ENCODE measurements at places on chromosomes 16 and 17.

DNA sequence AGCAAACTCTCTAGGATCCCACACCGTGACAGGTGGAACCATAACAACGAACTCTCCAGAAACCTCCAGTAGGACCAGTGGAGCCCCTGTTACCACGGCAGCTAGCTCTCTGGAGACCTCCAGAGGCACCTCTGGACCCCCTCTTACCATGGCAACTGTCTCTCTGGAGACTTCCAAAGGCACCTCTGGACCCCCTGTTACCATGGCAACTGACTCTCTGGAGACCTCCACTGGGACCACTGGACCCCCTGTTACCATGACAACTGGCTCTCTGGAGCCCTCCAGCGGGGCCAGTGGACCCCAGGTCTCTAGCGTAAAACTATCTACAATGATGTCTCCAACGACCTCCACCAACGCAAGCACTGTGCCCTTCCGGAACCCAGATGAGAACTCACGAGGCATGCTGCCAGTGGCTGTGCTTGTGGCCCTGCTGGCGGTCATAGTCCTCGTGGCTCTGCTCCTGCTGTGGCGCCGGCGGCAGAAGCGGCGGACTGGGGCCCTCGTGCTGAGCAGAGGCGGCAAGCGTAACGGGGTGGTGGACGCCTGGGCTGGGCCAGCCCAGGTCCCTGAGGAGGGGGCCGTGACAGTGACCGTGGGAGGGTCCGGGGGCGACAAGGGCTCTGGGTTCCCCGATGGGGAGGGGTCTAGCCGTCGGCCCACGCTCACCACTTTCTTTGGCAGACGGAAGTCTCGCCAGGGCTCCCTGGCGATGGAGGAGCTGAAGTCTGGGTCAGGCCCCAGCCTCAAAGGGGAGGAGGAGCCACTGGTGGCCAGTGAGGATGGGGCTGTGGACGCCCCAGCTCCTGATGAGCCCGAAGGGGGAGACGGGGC, 1.3 kb downstream of the SPN start:
- no peak for DNase-seq

DNA sequence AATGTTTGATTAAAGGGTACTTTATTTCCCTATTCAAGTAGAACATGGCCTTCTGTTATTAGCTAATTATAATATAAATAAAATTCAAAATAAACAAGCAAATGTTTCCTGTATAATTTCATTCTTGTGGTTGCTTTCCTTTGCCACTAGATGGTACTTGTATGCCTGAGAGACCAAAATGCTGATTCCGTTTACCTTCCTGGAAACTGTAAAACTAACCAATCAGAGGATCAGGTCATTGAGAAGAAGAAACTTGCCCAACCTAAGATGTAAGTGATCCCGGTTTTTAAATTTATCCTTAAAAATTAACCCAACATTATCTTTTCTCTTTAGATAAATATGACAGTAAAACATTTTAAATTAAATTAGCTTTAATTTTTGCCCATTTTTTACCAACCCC, 8.1 kb upstream of the ABCA5 start:
- no peak for DNase-seq

- DNase-seq: no peak
These were observed 383.4 kb upstream of the RBFOX1 start for GRCh38 chr16:6949240-6949639.

GRCh38 chr16:29729116-29729521, 16.7 kb downstream of the C16orf54 start:
- DNase-seq: no peak

- DNase-seq: no peak
These were observed 1.4 kb downstream of the AOC3 start for GRCh38 chr17:42852351-42852750.

- DNase-seq: no peak
These were observed 70.7 kb upstream of the HNF1B start for GRCh38 chr17:37815536-37815935.

GRCh38 chr16:70377782-70378181, 31.1 kb downstream of the DDX19A start:
- no peak for DNase-seq

GRCh38 chr17:79652999-79653643, 42.3 kb upstream of the RBFOX3 start:
- DNase-seq: no peak

GRCh38 chr17:56881685-56882295, 32.1 kb downstream of the TRIM25 start:
- DNase-seq: no peak

DNA sequence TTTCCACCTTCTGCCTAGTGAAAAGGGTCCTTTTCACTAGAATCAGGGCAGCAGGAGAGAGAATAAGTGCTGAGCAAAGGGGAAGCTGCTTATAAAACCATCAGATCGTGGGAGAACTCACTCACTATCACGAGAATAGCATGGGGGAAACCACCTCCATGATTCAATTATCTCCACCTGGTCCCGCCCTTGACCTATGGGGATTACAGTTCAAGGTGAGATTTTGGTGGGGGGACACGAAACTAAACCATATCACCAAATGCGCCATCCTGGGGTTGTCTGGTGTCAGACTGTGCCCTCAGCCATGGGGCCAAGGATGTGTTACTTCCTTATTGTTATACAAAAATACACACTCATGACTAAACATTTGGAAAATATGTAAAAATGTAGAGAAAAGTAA, 10.4 kb upstream of the KATNB1 start:
- no peak for DNase-seq

GRCh38 chr17:302300-302698, 50.3 kb downstream of the RPH3AL start:
- DNase-seq: no peak

GRCh38 chr17:4506175-4506813, 7.6 kb downstream of the SPNS2 start:
- DNase-seq: no peak

- DNase-seq: no peak
These were observed 847 bp upstream of the PSMC3IP start for GRCh38 chr17:42578282-42578869.

Data from stimulated activated CD4-positive, alpha-beta T cell treated with anti-CD3 and anti-CD28 coated beads, Interleukin-1b, Interleukin-23, amount 100 ng/mL, for 1 hour (primary cell).